Esophagus mucosa (tissue), 1 donor: ENCODE measurements at places on chromosomes 3 and 15. TPM values are rescaled to one million over a fixed set of nuclear protein-coding genes. Genes with fewer than 3 reads are reported as not detected.

Gene LDHAL6B
- total RNA-seq = not detected

Gene MST1
- total RNA-seq = 7.6 TPM

Gene FSTL1
- 15.8 TPM for total RNA-seq

Gene GRAMD1C
- total RNA-seq = 5.0 TPM

Gene PFKFB4
- total RNA-seq = 8.3 TPM

Gene DISP2
- 0.28 TPM for total RNA-seq

Gene CFAP100
- total RNA-seq = not detected

Gene ERICH6
- total RNA-seq = not detected

Gene MESP2
- total RNA-seq = 0.40 TPM

Gene CSTA
- 2,321 TPM for total RNA-seq

Gene ZNF619
- total RNA-seq = 3.6 TPM

Gene GOLGA8K
- total RNA-seq = not detected

Gene VIPR1
- 3.9 TPM for total RNA-seq

Gene CLDND1
- 81.6 TPM for total RNA-seq

Gene RAB7A
- 231 TPM for total RNA-seq

Gene BNC1
- total RNA-seq = 39.6 TPM

Gene LRRC2
- 0.28 TPM for total RNA-seq
